ENCODE measurements at places on chromosomes 12 and 14.

- DNase-seq = no peak
Observed at GRCh38 chr14:104970231-104971068, 7.7 kb downstream of the AHNAK2 start.

DNA sequence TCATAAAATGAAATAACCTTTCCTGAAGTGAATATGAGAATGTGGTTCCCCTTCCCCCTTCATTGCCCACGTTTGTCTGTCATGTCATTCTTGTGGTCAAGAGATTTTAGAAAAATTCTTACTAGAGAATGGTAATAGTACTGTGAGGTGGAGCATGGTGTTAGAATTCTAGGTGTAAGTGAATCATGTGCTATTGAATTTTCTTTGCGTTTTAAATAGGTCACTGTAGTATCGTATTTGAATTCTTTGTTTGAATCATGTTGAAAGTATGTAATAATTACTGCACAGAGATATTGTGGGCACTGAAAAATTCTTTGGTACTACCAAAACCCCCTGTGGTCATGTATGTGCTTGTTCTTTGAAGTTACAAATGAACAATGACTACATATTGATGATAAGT lies 49.9 kb downstream of the FUT8 start:
- DNase-seq = no peak

DNA sequence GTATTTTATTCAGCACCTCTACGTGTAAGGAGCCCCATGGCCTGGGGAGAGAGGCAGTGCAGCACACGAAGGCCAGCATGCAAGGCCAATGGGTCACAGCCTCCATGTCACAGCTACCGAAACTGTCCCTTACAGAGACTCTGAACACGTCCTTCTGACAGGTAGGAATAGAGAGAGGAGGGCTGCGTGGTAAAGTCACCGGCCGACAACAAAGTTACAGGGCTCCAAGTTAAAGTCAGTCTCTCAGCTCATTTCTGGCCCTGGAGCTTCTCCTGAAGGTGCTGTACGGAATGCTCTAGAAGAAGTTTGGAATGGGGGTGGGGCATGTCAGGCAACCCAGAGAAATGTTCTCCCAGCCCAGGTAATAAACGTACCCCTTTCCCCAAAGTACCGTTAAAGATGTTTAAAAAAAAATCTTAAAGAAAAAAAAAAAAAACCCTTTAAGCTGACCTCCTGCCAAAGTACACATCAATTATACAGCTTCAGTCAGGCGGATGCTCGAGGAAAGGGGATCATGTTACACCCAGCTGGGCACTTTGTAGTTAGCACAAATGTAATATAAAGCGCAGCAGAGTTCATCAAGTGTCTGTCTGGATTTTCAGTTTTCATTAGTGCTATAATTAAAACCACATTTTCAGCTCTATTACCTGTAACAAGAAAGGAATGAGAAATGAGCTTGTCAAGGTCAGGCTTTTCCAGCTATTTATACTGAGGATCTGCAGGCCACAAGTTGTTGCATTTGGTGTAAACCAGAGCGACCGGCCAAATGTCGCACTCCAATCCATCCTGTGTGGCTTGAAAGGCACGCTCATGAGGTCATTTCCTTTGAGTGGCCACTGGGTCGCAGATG lies 53.3 kb upstream of the CDKN3 start:
- DNase-seq = no peak

DNA sequence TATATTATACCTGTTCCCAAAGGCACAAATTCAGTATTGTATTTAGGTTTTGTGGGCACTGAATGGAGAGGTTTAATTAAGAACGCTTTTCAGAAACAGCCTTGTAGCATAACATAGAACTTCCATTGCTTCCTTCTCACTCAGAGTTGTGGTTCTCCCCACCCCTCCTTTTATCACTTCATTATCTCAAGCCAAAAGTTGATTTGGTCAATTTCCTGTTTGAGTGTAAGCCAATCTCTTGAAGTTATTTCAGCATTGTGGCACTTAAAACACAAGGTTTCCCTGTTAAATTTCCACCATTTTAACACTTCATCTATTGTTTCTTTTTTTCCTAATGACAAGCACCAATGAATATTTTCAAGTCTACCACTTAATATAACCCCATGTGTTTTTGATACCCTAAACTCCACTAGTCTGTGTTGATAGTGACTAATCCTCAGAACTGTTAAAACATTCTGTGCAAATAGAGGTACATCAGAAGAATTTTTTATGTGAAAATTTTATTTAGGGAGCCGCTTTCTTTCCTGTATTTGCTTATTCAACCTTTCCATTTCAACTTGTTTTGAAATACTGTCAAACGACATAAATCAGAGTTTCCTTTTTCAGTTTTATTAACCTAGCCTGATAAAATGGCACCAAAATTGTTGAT lies 340.1 kb downstream of the BCAT1 start:
- DNase-seq = no peak

DNA sequence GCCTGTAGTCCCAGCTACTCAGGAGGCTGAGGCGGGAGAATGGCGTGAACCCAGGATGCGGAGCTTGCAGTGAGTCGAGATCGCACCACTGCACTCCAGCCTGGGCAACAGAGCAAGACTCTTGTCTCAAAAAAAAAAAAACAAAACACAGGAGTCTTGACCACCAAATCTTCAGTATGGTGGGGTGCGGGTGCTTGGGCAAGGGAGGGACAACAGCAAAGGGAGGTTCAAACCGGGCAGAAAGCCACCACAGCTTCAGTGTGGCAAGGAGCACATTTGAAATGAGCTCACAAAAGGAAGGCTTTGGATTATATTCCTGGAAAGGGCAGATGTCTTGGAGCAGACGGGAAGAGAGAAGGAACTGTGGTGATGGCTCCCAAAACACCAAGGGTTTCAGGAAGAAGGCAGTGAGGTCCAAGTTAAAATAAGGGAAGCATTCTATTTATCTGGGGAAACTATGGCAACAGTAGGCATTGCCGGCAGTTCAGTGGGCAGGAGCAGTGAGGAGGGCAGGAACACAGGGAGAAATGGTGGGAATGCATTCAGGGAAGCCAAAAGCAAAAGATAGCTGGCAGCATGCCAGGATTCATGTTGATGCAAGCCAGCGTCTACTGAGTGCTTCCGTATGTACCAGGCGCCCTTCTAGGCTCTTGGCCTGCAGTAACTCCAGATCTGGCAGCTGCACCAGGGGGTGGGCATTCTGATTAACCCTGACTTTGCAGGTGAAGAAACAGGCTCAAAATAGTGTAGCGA lies 51.0 kb upstream of the SRSF5 start:
- DNase-seq = no peak

DNA sequence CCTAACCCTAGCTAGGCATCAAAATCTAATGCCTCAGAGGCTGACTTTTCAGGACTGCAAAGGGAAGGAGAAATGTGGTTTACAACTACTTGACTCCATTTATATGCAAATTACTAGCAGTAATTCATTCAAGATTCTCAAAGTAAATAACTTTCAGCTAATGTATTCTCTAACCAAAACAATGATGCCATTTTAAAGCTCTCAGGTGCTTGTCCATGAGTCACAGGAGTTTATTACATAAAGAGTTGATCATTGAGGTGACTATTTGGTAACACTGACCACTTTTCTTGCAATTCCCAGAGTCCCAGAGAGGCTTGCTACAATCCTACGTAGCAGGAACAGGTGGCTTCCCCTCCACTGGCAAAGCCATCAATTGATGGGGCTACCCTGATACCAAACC lies 109.0 kb upstream of the SLC35F4 start:
- no peak for DNase-seq

DNA sequence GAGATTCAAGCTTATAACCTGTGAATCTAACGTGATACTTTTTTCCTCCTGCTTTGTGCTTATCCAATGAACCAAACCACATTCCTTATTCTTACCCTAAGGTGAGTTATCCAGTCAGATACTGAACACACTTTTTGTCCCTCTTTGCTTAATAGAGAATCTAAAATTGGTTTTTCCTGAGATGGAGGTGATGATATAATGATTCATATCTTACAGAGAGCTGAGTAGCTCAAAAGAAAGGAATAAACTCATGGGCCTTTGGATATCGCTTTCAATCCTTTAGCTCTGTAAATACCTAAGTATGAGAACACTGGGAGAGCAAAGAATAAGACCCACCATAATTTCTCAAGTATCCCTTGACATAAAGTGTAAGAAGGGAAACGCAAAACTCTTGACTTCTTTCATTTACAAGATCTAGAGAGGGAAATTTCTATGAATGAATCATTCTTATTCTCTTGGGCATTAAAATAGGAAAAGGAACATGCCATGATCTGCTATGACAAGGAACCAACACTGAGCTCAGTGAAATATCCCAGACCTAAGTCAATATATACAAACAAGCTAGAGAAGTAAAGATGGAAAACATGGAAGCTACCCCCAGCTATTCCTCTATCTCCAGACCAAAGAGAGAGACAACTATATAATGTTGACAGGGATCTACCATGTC lies 81.8 kb upstream of the STAC3 start:
- no peak for DNase-seq

GRCh38 chr14:28742171-28742846 lies 24.3 kb upstream of the FOXG1 start:
- no peak for DNase-seq

DNA sequence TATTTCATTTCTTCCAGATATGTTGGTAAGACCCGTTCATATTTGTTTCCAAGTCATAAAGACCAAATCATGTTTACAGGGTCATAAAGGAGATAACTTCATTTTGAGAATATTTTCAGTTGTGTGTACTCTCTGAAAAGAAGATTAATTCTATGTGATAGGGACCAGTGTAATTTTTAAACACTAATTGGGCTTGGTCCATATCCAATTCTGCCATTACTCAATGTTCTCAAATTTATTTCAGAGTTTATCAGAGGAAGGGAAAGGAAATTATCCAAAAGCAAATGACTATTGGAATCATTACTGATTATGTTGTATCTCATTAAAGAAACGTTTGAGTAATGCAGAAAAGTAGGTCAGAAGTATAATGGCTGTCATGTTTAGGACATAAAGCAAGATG lies 126.8 kb upstream of the DCN start:
- DNase-seq = no peak

GRCh38 chr12:66965621-66966020 lies 286.7 kb upstream of the GRIP1 start:
- DNase-seq = no peak

GRCh38 chr14:20873370-20874177 lies 17.6 kb upstream of the RNASE3 start:
- peak; percentile 69 for DNase-seq

- no peak for DNase-seq
Observed at GRCh38 chr12:77238335-77238734, 173.0 kb upstream of the E2F7 start.

- DNase-seq = peak; percentile 12
Observed at GRCh38 chr12:51678086-51678724, 87.2 kb downstream of the SCN8A start.

DNA sequence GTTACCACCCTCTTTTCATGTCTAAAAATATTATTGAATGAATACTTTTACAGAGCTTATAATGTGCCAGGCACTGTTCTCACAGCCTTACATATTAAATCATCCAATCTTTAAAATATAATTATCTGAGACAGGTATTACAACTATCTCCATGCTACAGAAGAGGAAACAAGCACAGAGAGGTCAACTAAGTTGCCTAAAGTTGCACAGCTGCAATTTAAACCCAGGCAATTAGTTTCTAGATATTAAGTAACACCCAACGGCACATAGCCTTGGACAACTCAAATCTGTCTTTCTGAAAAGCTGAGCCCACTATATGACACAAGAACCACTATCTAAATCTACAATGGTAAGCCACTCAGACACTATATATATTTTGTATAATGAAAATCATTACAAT lies 92.6 kb downstream of the SLC2A13 start:
- DNase-seq = no peak

DNA sequence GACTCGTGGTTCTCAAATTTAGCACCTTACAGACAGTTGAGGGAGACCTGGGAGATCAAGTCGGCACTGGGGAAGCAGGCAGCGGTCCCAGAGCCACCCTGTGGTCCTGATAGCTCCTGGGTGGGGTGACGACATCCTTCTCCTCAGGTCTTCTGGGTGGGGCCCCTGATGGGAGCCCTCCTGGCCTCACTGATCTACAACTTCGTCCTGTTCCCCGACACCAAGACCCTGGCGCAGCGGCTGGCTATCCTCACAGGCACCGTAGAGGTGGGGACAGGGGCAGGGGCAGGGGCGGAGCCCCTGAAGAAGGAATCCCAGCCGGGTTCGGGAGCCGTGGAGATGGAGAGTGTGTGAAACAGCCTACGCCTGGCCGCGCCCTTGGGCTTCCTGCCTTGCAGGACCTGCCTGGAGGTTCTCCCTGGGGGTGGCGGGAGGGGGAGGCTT lies 2.6 kb downstream of the AQP6 start:
- no peak for DNase-seq

DNA sequence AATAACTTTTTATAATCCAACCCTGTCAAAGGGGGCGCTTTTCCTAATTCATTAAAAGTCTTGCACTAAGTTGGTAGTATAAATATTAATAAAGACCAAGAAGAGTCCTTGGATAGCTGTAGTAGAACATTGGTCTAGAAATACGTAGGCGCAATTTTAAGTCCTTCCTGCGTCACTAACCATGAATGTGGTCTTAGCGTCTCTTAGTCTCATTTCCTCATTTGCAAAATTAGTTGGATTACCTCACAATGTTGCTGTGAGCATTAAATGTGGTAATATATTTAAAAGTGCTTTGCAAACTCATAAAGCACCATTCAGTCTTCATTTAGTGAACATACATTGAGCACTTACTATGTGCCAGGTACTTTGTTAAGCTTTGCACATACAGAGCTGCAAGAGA lies 149.7 kb downstream of the AEBP2 start:
- no peak for DNase-seq

GRCh38 chr12:102549691-102550090 lies 69.3 kb upstream of the IGF1 start:
- no peak for DNase-seq

GRCh38 chr14:32934881-32935633 lies 3.6 kb upstream of the NPAS3 start:
- no peak for DNase-seq

All from activated CD4-positive, alpha-beta T cell treated with anti-CD3 and anti-CD28 coated beads, Interleukin-2, amount 50 U/mL, for 1 hour (primary cell).